NAMALWA (cell line): ENCODE measurements at places on chromosomes 1 and 21.

DNA sequence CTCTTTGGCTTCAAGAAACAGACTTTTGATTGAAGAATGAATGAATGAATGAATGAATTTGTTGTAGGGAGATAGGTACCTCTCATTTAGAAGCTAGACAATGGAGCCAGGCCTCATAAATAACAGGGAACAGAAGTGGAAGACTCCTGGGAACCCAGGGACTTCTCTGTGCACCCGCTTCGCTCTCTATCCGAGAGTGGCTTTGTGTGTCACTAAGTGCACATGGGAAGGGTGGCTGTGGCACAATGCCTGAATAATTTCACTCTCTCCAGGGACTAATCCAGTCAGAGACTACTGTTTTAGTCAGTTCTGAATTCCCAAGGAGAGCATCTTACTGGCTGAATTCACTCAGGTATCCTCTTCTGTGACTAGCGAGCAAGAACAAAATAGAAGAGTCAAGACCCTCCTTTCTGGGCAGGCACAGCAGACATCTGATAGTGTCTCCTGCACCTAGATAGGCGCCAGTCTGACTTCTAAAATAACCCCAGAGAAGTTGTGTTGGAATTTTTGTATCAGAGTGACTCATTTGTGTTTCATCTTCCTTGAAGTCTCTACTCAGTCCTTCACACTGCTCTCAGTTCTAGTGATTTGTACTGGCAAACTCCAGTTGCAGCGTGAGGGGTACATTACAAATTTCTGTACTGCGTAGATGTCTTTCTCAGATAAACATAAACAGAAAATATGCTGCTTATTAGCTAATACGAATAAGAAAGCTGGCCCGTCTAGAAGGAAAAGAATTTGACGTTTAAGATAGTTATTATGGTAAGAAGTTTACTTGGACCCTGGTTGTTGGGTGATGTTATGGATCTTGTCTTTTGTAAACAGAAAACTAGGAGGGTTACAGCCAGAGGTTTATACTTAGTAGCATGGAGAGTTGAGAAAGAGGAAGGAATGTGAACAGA lies 34.0 kb downstream of the BACH1 start:
- no peak for DNase-seq

DNA sequence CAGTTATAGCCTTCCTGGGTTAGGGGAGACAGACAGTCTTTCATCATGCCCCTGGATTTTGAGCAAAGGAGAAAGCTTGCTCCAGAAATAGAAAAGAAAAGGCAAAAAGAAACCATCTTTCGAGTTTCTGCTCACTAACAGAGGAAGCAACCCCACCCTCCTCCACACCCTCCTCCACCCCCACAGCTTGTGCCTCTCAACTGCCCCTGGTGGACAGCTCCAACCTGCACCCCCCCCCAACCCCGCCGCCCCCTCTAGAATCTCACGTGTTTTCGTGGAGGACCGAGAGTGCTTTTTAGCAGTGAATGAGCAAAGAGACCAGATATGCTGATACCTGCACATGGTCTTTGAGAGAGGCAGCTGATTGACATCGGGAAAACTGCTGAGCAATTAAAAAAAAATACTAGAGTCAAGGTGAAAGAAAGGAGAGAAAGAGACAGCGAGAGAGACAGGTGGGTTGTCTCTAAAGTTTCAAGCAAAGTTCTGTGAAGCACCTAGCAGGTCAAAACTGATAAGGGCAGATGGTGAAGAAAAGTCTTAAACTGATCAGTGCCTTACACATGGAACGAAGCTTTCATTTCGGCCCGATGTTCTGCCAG lies 358.3 kb downstream of the KIF26B start:
- peak; percentile 28 for DNase-seq

- no peak for DNase-seq
Observed at GRCh38 chr1:159931795-159932173, 6.5 kb upstream of the TAGLN2 start.

DNA sequence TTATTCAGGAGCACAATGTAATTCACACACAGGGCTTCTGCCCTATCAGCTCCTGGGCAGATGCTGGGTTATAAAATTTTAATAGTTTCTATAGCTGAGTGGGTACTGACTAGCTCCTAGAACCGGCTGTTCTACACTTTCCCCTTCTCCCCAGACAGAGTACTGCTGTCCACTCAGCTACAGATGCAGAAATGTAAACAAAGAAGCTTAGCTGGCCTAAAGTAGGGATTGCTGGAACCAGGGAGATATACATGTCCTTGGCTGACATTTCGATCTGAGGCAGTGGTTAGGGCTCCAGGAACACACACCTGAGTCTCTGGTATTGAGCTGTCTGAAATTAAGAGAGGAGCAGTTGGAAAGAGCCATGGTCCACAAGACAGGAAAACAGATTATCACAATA lies 211.5 kb upstream of the USP24 start:
- no peak for DNase-seq
